ENCODE measurements at places on chromosomes 6 and 20. TPM values are rescaled to one million over a fixed set of nuclear protein-coding genes. Genes with fewer than 3 reads are reported as not detected.

Gene C6orf89
- 29.8 TPM for total RNA-seq

Gene DAAM2
- total RNA-seq: not detected

Gene LHFPL5
- not detected for total RNA-seq

Gene SLC17A2
- not detected for total RNA-seq

Gene EEF1A2
- 1.4 TPM for total RNA-seq

Gene IRF4
- 409 TPM for total RNA-seq

Gene TAAR2
- total RNA-seq: not detected

Gene SLC22A1
- 1.1 TPM for total RNA-seq

Gene NHSL1
- total RNA-seq: 0.18 TPM

Gene ZBTB2
- 16.7 TPM for total RNA-seq

GRCh38 chr6:139349464-139350020 lies 24.9 kb downstream of the CITED2 start:
- no peak overlapping the region for H3K27ac ChIP-seq
- no peak for DNase-seq
- H3K27me3 ChIP-seq: no peaks in the 10 kb centered on the region
- H3K4me1 ChIP-seq: peaks cover 5% of the 10 kb centered on the region

DNA sequence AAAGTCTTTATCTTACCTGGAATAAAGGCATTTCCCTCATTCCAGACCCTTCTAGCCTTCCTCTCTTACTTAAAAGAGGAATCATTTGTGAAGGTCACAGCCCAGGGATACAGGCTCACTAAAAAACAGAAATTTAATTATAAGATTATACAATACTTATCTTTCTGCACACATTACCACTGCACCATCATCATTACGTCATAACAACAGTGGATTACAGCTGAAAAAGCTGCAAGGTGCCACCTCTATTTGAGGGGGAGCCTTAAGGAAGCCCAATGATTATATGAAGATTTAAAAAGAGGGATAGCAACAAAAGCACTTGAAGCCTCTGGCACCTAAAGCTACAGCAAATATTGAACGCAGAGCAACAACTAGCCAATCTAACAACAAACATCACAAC lies 452.9 kb upstream of the EYS start:
- no peaks in the 10 kb centered on the region for H3K36me3 ChIP-seq
- H3K4me1 ChIP-seq: no peaks in the 10 kb centered on the region
- DNase-seq: no peak
- no peak overlapping the region for H3K4me3 ChIP-seq
- no peaks in the 10 kb centered on the region for H3K27me3 ChIP-seq

GRCh38 chr6:136288566-136289326 lies 900 bp downstream of the BCLAF1 start:
- peaks cover 45% of the 10 kb centered on the region for H3K36me3 ChIP-seq
- H3K4me1 ChIP-seq: peaks cover 46% of the 10 kb centered on the region
- peak overlapping the region; percentile 91 for H3K4me3 ChIP-seq
- H3K27me3 ChIP-seq: no peaks in the 10 kb centered on the region

GRCh38 chr6:12656906-12657305 lies 59.7 kb upstream of the PHACTR1 start:
- no peak overlapping the region for H3K4me3 ChIP-seq
- H3K27ac ChIP-seq: no peak overlapping the region
- H3K36me3 ChIP-seq: no peaks in the 10 kb centered on the region
- DNase-seq: no peak
- no peaks in the 10 kb centered on the region for H3K27me3 ChIP-seq

DNA sequence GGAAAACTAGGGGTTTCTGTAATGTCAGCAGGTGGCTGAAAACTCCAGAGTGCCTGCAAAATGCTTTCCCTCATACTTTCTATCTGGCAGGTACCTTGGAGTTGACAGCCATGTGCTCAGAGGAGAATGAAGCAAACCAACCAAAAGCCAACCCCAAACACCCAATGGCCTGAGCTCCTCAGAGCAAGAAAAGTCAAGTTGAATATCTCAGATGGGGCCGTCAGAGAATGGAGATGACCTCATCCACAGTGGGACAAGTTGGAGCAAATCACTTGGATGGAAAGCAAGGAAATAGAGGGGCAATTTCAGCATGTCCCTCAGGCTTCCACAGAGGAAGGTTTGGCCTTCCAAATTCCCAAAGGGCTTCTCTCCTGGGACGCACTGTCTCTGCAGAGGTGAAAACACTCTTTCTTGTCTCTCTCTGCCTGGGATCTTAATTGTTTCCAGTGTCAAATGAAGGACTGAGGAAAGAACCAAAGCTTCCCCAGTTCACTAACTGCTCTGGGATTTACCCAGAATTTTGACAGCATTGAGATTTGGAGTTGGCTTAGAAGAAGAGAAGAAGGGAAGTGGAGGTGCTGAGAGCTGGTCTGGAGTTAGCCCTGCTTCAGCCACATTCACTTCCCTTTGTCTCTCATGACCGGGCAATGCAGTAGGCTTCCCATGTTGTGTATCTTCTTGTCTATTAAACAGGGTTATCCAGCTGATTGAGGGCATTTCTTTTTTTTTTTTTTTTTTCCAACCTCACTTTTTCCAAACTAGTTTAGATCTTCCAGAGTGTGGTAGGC lies 42.2 kb downstream of the PRND start:
- peaks cover 5% of the 10 kb centered on the region for H3K4me1 ChIP-seq
- H3K4me3 ChIP-seq: no peak overlapping the region
- no peak for DNase-seq
- H3K27ac ChIP-seq: no peak overlapping the region
- peaks cover 3% of the 10 kb centered on the region for H3K27me3 ChIP-seq
- no peaks in the 10 kb centered on the region for H3K36me3 ChIP-seq

GRCh38 chr6:115908906-115909559 lies 151.7 kb downstream of the FRK start:
- peaks cover 6% of the 10 kb centered on the region for H3K27me3 ChIP-seq
- H3K4me1 ChIP-seq: no peaks in the 10 kb centered on the region
- no peak for DNase-seq
- no peak overlapping the region for H3K4me3 ChIP-seq
- no peak overlapping the region for H3K27ac ChIP-seq

GRCh38 chr6:6942831-6943230 lies 164.9 kb upstream of the RREB1 start:
- no peaks in the 10 kb centered on the region for H3K27me3 ChIP-seq
- H3K36me3 ChIP-seq: no peaks in the 10 kb centered on the region
- H3K4me1 ChIP-seq: peaks cover 14% of the 10 kb centered on the region
- DNase-seq: peak; percentile 55
- peak overlapping the region; percentile 85 for H3K27ac ChIP-seq
- H3K4me3 ChIP-seq: peak overlapping the region; percentile 46

DNA sequence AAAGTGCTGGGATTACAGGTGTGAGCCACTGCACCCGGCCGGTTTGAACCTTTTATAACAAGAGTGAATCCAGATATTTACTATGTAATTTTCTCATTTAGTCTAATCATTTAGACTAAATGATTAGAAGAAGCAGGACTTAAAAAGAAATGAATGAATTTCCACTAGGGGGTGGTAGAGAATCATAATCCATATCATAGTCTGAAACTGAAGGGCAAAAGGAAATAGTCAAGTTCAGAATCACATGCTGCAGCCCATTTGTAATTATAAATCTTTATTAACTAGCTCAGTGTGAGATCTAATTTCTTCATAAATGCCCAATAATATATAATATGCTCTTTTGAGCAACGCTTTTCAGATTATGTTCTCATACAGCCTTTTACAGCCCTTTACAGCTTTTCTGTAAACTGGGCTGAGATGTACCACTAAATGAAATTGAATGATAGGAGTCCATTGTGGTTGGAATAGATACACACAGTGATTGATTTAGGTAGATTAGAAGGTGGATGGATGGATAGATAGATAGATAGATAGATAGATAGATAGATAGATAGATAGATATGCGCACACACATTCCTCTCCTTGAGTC lies 31.8 kb downstream of the PSMB9 start:
- no peaks in the 10 kb centered on the region for H3K27me3 ChIP-seq
- no peak for DNase-seq
- peaks cover 6% of the 10 kb centered on the region for H3K4me1 ChIP-seq
- no peak overlapping the region for H3K27ac ChIP-seq
- H3K36me3 ChIP-seq: no peaks in the 10 kb centered on the region

GRCh38 chr20:25081065-25081729 lies 744 bp downstream of the VSX1 start:
- H3K36me3 ChIP-seq: no peaks in the 10 kb centered on the region
- H3K27me3 ChIP-seq: peaks cover 71% of the 10 kb centered on the region
- no peak overlapping the region for H3K4me3 ChIP-seq
- H3K27ac ChIP-seq: no peak overlapping the region
- DNase-seq: peak; percentile 63

DNA sequence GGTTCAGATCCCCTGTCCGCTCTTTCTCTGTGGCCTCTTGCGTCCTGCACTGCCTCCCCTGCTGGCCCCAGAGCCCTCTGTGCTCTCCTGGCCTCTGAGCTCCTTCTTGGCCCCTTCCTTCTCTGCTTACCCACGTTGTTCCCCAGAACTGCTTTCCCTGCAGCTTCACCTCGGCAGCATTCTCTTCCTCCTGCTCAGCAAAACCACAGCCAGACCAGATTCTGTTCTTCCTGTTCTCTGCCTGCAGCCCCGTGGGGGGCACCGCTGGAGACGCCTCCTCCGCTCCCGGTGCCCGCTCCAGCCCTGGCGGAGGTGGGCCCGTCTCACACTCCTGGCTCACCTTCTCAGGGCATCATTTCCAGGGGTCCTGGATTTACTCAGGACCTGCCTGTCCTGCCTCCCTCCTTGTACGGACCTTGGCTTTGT lies 59.7 kb downstream of the TCP11 start:
- no peak overlapping the region for H3K4me3 ChIP-seq
- no peaks in the 10 kb centered on the region for H3K4me1 ChIP-seq
- no peaks in the 10 kb centered on the region for H3K36me3 ChIP-seq

DNA sequence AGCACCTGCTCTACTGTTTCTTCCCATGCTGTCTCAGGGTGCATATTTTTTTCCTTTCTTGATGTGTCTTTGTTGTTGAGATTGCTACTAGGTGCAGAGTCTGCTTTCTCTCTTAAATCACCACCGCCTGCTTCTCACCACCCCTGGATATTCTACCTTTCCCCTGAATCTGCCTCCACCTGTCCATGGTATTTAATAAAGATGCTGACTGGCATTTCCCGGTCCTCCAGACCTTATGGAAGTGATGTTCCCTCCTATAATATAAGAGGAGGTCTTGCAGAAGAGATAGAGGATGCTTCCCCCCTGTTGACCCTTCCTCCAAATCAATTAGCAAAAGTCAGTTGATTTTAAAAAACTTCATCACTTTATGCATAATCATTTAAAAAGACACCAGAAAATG lies 107.9 kb upstream of the IYD start:
- H3K27me3 ChIP-seq: peaks cover 11% of the 10 kb centered on the region
- DNase-seq: no peak
- peaks cover 17% of the 10 kb centered on the region for H3K4me1 ChIP-seq
- no peaks in the 10 kb centered on the region for H3K36me3 ChIP-seq

- no peaks in the 10 kb centered on the region for H3K36me3 ChIP-seq
- DNase-seq: peak; percentile 64
- peaks cover 7% of the 10 kb centered on the region for H3K4me1 ChIP-seq
- no peak overlapping the region for H3K4me3 ChIP-seq
Observed at GRCh38 chr20:17843246-17844132, 125.1 kb downstream of the SNX5 start.

DNA sequence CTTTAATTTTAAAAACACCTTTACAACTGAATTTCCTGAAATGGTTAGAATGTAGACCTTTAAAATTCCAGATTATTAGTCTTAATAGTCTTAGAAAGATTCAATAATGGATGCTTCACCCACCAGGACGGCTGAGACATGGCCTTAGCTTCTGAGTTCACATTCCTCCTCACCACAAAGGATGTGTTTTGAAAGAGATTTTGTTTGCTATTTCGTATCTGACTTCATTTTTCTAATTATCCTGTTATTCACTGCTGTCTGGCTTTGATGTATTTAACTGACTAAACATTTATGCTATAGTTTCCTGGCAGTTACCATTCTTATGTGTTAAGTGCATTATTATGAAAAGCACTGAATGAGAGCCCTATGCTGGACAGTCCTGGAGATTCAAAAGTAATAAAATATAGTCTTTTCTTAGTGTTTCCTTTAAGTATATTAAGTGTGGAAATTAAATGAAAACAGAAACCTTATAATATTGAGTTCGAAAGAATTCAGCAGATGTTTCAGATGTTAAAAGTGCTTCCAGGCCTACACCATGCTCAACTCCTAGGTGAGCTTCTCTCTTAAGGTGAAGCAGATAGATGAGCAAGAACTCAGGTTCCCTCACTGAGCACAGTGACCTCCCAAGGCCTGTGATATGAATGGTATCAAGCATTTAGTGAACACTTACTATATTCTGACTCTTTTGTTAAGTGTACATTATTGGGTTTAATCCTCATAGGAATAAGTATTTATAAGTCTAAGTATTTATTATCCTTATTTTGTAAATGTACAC lies 40.3 kb downstream of the MAP3K4 start:
- H3K36me3 ChIP-seq: peaks cover 7% of the 10 kb centered on the region
- no peak overlapping the region for H3K27ac ChIP-seq
- H3K27me3 ChIP-seq: no peaks in the 10 kb centered on the region
- DNase-seq: no peak
- H3K4me3 ChIP-seq: no peak overlapping the region

DNA sequence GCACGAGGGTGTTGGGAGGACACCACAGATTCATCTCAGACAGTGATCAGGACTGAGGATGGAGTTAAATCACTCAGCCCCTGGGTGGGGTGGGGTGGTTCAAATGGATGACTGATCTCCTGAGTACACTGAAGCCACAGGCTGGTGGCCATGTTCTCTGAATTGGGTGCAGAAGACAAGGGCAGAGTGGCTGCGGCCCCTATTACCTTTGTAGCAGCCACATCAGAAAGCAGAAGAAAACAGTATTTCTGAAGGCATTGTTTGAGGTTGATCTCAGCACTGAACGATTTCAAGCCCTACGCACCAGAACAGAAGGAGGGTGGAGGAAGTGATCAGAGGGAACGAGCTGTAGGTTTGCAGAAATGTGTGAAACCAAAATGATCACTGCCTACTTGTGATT lies 71.6 kb downstream of the SH3BGRL2 start:
- H3K36me3 ChIP-seq: no peaks in the 10 kb centered on the region
- H3K4me1 ChIP-seq: peaks cover 6% of the 10 kb centered on the region
- no peaks in the 10 kb centered on the region for H3K27me3 ChIP-seq
- peak; percentile 37 for DNase-seq
- no peak overlapping the region for H3K4me3 ChIP-seq
- peak overlapping the region; percentile 5 for H3K27ac ChIP-seq

Data from activated CD8-positive, alpha-beta T cell treated with anti-CD3 and anti-CD28 coated beads for 36 hours (primary cell).